Pancreas (tissue), 10 donors: ENCODE measurements at places on chromosomes 7 and 10. TPM values are rescaled to one million over a fixed set of nuclear protein-coding genes. Genes with fewer than 3 reads are reported as not detected.

Gene ZNF804B
- total RNA-seq: 0.49 TPM

Gene ARHGAP21
- 23.7 TPM for total RNA-seq

Gene EN2
- not detected for total RNA-seq

Gene GFRA1
- total RNA-seq: 1.7 TPM

Gene GDF2
- total RNA-seq: not detected

Gene TEX36
- total RNA-seq: not detected

Gene PRKCQ
- 3.8 TPM for total RNA-seq

DNA sequence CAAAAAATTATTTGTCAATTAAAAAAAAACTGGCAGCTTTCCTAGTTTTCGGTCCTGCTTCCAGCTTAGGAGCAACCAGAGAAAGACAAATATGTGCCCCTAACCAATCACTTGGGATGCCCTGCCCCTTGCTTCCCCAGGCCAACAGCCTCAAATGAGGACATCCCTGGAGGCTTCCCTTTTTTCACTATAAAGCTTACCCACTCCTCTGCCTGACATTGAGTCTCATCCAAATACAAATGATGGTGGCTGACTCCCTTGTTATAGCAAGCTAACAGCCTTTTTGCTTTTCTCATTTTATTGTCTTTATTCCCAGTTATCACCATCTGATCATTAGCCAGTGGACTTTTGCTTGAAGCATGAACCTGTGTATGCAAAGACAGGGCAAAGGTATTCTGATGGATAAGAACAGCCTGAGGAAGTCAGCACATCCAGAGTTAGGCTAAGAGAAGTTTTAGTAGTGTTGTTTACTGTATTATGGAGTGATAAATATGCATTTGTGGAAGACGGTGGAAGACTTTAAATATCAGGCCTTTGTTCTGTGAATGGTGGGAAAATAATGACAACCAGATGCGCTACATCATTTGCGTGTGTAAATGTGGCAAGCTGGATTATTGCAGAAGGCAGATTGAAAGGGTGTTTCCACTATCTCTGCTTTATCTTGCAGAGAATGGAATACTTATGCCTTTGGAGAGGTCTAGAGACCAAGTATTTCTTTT is 1.7 kb upstream of the CCM2 start:
- no peak for DNase-seq

DNA sequence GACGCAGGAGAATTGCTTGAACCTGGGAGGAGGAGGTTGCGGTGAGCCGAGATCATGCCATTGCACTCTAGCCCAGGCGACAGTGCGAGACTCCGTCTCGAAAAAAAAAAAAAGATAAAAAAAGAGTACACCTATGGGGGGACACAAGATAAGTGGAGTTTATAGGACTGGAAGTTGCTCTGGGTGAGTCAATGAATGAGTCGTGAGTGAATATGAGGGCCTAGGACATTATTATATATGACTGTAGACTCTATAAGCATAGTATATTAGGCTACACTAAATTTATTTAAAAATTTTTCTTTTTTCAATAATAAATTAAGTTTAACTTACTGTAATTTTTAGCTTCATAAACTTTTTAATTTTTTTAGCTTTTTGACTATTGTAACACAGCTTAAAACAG is 19.4 kb upstream of the SGCE start:
- no peak for DNase-seq

DNA sequence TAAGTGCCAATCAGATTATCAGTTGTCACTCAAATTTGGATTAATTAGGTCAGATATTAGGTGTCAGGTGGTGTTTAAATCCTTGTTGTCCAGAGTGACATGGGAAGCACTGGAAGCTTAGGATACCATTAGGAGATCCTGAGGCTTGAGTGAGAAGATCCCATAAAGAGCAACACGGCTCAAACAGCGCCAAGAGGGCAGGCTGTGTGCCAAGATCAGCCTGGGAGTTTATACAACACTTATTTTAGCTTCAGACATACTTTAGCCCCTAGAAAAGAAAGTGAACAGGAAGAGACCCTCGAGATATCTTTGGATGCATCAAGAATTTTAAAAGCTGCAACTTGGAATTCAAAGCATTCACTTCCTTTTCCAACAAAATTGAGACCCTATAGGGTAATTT is 14.2 kb upstream of the ACTA2 start:
- no peak for DNase-seq

- peak; percentile 89 for DNase-seq
Observed at GRCh38 chr10:86756511-86757112, at the start of gene BMPR1A. Gene BMPR1A, plus strand, starts transcription at chr10:86756619. Its CDS starts 119,400 bp downstream, at chr10:86876019.

- no peak for DNase-seq
Observed at GRCh38 chr10:5355594-5356301, 9.0 kb upstream of the UCN3 start.

GRCh38 chr7:70590126-70590854 is 541.7 kb upstream of the GALNT17 start:
- DNase-seq: no peak

DNA sequence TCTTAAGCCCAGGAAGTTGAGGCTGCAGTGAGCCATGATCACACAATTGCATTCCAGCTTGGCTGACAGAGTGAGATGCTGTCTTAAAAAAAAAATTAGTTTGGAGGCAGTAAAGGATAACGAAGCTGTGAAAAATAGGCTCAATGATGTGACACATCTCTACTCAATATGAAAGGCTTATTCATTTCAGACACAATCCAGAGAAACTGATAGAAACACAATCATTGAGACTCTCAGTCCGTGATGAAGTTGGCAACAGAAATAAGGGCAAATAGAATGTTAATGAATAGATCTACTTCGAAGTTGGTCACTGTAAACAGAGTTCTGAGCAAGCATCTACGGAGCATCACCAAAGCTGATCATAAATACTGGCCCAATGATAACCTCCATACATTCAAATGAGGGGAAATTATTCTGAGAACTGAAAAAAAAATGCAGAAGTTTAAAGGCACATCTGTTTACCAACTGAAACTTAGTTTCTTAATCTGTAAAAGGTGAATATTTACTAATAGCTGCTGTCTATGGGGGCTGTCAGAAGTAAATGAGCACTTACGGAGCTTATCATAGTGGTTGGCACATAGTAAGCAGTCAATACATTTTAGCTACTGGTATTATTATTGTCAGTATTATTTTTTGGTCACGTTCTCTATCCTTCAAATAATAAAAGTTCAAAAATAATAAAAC is 70.4 kb downstream of the AKR1B1 start:
- DNase-seq: no peak

GRCh38 chr7:136050462-136050847 is 73.3 kb upstream of the MTPN start:
- no peak for DNase-seq

GRCh38 chr10:53489335-53490182 is 717.0 kb upstream of the MBL2 start:
- no peak for DNase-seq

GRCh38 chr7:57199252-57199651 is 67.0 kb upstream of the ZNF479 start:
- DNase-seq: peak; percentile 7

GRCh38 chr10:51527522-51528219 is 171.7 kb downstream of the CSTF2T start:
- no peak for DNase-seq

DNA sequence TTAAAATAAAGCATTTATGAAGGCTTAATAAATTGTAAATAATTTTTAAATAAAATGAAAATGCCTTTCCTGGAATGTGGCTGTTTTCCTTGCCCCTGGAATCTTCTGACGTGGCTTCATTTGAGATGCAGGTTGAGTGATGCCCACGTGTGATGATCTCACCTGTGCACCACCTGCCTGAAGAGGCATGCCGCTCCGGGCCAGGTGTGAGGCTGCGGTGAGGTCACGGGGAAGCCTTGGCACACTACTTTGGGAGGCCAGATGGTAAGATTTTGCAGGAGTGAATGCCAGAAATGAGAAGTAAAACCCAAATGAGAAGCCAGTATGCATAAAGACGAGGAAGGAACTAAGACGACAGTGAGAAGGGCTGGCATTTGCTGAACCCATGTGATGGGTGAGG is 36.2 kb downstream of the GOT1 start:
- peak; percentile 42 for DNase-seq

DNA sequence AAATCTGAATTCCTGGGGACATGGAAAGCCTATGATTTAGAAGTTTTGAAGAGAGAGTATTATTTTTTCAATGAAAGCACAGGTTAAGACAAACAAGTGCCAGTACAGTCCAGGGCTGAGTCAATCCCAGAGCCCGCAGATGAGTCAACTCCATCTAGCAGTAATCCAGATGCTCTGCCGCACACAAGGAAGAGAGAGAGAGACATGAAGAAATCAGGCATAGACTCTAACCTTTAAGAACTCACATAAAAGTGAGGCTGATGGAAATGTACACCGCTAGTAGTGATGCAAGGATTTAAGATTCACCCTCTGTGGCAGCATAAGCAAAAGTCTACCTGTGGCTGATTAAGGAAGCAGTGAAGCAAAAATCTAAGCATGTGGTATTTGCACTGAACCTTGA is 651.5 kb downstream of the TNS3 start:
- DNase-seq: no peak

DNA sequence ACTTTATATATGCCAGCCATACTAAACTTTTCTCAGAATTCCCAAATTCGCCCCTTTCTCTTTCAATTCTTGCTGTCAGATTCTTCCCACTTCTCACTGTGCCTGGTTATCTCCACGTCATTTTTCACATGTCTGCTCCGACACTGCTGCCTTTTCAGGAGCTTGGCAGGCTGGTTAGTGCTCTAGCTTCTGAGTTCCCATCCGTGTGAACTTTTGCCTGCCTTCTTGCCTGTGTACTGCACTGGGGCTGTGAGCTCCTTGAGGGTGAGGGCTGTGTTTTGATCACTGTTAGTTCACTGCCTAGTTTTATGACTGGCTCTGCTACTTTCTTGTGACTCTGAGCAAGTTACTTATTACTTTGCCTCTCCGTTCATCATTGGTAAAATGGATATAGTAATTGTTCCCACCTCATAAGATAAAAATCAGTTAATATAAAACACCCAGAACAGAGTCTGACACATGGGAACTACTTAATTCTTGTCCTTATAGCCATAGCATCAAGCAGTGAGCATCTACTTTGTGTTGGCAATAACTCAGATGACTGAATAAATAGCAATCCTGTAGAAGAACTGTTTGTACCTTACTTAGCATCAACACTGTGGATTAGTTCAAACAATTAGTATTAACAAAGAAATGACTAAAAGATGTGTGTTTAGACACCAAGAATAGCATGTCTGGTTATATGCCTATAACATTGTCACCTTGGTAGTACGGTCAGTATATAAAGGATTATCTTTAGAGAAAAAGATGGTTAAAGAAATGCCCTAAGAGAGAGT is 5.5 kb downstream of the GSTO1 start:
- DNase-seq: no peak

DNA sequence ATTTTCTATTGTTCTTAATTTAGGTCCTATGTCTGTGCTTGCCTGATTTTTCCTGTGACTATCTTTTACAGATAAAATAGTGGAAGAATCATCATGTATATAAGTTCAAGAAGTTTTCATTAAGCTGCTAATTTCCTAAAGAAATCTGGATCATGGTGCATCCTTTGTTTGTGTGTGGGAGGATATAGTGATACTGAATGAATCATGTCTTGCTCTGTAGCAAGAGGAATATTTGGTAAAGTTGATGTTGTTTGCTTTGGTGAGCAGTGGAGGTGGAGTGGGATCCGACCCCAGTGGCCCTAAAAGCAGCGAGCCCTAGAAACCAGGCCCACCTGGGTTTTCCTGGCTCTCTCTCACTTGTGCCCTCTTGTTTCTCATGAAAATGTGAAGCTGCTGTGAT is 83.7 kb downstream of the CCNY start:
- no peak for DNase-seq

- no peak for DNase-seq
Observed at GRCh38 chr10:126433351-126433750, 45.1 kb upstream of the ADAM12 start.

GRCh38 chr10:802506-802905 is 113.0 kb upstream of the DIP2C start:
- DNase-seq: no peak

DNA sequence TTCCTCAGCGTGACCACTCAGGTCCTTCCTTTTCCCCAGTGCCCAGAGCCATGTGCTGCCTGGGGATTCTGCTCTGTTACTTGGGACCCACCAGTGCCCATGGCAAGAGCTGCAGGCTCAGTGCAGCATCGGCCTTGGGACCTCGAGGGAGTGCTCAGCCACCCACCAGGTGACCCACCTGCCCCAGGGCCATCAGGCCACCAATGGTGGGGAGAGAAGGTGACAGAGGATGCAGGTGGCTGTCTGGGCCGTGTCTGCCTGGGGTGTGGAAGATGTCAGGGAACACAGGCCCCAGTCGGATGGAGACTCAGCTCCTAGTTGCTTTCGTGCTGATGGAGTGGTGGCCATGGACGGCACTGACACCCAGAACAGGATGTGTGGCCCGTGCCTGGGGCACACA is 104.7 kb upstream of the FAM20C start:
- no peak for DNase-seq

DNA sequence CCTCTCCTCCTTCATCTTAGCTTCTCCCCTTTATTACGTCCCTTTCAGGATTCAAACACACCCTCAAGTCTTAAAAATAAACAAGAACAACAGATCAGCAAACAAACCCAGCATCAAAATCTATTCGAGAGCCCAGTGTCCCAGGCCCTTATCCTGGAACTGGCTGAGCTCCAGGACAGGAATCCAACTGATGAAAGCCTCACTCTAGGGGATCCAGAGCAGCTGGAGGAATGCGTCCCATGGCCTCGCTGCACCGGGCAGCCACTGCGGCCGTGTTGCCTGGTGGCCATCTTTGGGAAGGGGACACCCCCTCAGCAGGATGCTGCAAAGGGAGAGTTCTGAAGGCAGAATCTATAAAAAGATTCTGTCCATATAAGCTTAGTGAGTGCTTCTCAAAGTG is 156.5 kb upstream of the BMPER start:
- no peak for DNase-seq

- DNase-seq: no peak
Observed at GRCh38 chr10:50420196-50420595, 168.9 kb upstream of the ASAH2 start.
